ENCODE measurements at places on chromosomes 12 and 14.
A peak's percentile ranks its signal among the peaks of the same experiment; 100 is the strongest.

- DNase-seq: no peak
Measured at GRCh38 chr12:62113366-62114011, 146.7 kb upstream of the USP15 start.

GRCh38 chr14:33039311-33039710 lies 100.6 kb downstream of the NPAS3 start:
- DNase-seq: no peak

- no peak for DNase-seq
Measured at GRCh38 chr14:49594347-49595091, 4.2 kb upstream of the LRR1 start.

DNA sequence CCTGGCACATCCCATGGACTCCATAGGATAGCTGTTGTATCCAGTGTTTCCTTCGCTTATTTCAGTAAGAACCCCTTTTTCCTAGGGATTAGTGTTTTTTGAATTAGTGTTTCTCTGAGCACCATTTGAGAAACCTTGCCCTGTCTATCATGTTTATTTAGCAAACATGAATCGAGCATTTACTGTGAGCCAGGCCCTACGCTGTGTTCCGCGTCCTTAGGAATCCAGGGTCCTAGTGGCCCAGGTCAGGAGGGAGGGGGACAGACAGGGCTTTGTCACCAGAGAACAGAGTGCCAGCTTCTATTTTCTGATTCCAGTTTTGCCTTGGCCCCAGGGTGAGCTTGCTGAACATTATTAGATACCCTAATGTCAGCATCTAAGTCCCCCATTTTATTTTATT lies 2.5 kb downstream of the TEAD4 start:
- no peak for DNase-seq

DNA sequence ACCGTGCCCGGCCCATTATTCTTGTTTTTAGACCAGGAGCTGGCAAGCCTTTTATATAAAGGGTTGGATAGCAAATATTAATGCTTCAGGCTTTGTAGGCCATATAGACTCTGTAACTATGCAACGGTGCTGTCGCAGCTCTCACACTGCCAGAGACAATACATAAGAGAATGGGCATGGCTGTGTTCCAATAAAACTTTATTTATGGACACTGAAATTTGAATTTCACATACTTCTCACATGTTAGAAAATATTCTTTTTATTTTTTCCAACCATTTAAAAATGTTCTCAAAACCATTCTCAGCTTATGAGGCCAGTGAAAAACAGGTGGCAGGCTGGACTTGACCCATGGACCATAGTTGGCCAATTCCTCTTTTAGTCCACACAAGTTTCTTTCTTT lies 13.0 kb upstream of the CDK2AP1 start:
- no peak for DNase-seq

DNA sequence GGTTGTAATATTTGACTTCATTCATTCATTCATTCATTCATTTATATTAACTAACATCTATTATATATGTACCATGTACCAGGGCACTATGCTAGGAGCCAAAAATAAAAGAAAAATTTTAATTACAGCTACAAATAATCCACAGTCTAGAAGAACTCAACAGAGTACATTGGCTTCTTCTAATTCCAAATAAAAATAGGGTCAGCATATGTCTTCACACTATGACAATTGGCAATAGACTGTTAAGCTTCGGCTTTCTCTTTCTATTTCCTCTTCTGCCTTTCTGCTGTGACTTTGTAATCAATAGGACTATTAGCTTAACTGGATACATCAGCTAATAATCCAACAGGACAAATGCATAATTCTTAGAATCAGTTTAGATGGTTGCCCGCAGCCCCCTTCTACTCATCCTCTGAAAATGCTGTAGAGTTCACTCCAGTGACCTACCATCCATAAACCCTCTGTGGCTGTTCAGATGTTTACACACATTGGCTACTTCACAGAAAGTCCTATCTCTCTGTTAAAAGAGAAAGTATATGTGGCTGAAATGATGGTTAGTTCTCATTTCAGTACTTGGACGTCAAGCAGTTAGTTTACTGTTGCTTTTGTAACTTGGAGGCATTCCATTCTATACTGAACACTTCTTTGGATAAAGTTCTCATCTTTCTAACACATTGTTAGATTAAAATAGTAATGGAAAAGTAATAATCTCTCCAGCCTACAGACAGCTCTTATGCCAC lies 445.5 kb upstream of the GARIN6 start:
- DNase-seq: no peak

GRCh38 chr12:26648066-26648465 lies 184.9 kb downstream of the ITPR2 start:
- no peak for DNase-seq

GRCh38 chr14:60133487-60133886 lies 31.7 kb downstream of the DHRS7 start:
- DNase-seq: no peak

DNA sequence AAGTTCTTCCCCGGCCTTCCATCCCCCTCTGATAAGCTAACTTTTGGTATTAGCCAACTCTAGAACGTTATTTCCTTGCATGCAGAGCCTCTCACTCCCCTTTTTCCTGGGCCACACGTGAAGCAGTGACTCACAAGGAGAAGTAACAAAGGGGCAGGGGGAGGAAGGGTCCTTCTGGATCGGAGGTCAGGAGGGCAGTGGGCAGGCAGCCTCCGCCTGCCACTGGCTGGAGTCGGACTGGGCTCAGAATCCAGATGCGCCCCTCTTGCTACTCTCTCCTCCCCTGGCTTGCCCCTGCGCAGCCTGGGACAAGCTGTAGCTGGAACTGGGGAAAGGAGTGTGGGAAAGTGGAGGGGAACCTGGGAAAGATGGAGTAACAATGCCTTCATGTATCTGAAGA lies 55.0 kb downstream of the TPCN1 start:
- DNase-seq: no peak

- no peak for DNase-seq
Measured at GRCh38 chr14:37583358-37584210, 11.5 kb downstream of the FOXA1 start.

- DNase-seq: peak; percentile 4
Measured at GRCh38 chr14:101444116-101444515, 117.2 kb upstream of the DIO3 start.

- no peak for DNase-seq
Measured at GRCh38 chr12:105245291-105245690, 9.3 kb upstream of the APPL2 start.

GRCh38 chr12:106096376-106096775 lies 42.4 kb downstream of the NUAK1 start:
- no peak for DNase-seq

DNA sequence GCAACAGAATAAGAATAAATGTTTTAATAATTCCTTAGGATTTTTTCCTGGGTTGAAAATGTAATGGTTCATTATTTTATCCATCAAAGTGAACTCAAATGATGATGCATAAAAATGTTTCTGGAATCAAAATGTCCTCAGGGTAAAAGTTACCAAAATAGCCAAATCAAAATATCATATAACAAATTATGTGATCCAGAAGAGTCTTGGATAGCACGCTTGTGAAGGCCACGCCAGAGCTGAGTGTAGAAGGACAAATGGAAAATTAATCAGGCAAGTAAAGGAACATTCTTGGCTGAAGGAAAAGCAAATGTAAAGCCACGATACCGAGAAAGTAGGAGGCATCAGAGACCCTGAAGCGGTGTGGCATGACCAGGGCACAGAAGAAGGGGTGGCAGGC lies 169.2 kb downstream of the CAPZA3 start:
- no peak for DNase-seq

- DNase-seq: no peak
Measured at GRCh38 chr12:76560086-76560491, 518 bp upstream of the OSBPL8 start.

- no peak for DNase-seq
Measured at GRCh38 chr12:46266382-46266791, 2.5 kb downstream of the SLC38A1 start.

Data from kidney epithelial cell (primary cell).